CD4-positive, alpha-beta T cell treated with Interleukin-10 for 1 hour (primary cell): ENCODE measurements at places on chromosomes 16 and 17.

GRCh38 chr17:41812381-41813151, at the start of gene FKBP10:
FKBP10 (plus strand) TSS chr17:41813004; CDS start chr17:41813035, 31 bp downstream.
- peak; percentile 50 for DNase-seq

DNA sequence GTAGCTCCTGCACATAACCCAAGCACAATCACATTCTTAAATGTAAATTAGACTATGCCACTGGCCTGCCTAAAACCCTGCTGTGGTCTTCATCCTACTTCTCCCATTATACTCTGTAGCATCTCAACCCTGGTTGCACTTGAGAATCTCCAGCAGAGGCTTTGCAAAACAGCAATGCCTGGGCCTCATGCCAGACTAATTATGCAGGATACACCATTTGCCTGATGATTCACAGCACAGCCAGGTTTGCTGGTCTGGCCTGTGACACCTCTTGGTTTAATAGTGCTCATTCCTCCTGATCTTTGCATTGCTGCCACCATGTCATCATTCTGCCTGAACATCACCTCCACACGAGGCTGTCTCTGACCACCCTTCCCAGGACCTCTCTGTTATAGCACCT, 491.9 kb upstream of the TOM1L1 start:
- no peak for DNase-seq

- DNase-seq, result no peak
Measured at GRCh38 chr16:74450967-74451760, 29.9 kb upstream of the CLEC18B start.

GRCh38 chr17:65813306-65813705, 251.9 kb upstream of the AXIN2 start:
- no peak for DNase-seq

DNA sequence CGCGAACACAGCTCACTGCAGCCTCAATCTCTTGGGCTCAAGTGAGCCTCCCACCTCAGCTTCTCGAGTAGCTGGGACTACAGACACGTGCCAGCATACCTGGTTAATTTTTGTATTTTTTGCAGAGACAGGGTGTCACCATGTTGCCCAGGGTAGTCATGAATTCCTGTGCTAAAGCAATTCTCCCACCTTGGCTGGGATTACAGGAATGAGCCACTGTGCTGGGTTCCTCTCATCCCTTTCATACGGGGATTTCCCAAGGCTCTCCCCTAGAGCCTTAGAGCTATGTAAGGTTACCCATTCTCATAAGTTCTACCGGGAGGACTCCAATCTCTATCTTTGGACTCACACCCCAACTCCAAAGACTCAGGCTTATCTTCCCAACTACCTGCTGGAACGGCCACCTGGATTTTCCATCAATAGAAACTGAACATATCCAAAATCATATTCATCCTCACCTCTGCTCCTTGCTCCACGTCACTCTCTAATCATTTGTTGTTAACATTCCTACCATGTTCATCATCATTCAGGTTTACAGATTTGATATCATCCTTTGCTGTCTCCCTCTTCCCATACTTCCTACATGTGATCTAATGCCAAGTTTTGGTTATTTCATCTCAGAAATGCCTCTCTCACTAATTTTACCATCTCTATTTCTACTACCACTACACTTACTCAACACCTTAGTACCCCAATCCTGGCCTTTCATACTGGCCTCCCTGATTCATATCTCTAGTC, 92.5 kb downstream of the NCOR1 start:
- no peak for DNase-seq

GRCh38 chr16:22705799-22706198, 108.2 kb upstream of the HS3ST2 start:
- no peak for DNase-seq

DNA sequence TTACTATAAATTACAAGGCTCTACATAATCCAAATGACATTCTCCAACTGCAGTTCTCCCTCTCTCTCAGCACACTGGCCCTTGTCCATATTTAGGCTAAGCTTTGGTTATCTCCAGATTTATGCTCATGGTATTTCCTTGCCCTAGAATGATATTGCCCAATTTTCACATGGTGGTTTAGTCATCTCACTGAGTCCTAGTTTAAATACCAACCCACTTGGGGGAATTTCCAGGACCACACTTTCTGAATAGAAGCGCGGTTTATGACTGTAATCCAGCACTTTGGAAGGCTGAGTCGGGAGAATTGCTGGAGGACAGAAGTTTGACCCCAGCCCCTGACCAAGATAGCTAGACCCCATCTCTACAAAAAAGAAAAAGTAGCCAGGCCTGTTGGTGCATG, 280.1 kb upstream of the MON1B start:
- no peak for DNase-seq

GRCh38 chr16:29977063-29977825, 3.6 kb downstream of the TAOK2 start:
- DNase-seq, result no peak

DNA sequence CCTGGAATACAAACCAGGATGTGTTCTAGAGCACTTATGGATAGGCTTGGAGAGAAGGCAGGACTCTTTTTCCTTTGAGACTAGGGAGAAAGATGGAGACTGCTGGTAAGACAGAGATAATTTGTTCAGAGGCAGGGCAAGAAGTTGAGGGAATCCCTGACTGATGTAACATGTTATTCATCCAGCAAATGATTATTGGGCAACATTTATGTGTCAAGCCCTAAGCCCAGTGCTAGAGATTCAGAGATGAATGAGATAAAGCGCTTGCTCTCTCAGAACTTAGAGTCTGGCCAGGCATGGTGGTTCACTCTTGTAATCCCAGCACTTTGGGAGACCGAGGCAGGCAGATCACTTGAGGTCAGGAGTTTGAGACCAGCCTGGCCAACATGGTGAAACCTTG, 47.8 kb upstream of the NUFIP2 start:
- DNase-seq, result no peak

DNA sequence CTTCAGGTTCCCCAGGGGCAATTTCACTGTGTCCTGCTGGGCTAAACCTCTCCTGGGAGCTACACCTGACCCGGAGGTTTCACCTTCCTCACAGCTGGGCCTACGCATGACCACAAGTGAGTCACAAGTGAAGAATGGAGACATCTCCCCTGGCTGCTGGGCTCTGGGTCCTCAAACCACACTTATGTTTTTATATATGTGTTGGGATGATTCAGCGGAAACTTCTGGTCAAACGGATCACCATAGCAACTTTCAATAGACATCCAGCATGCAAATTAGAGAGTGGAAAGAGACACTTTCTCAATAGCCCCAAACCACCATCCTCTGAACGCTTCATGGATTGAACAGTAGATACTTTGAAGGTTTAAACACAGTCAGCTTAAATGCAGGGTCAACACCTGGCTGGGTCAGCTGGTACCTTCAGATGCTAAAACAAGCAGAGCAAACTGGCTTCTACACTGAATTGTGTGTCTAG, 28.0 kb upstream of the MAF start:
- peak; percentile 30 for DNase-seq

DNA sequence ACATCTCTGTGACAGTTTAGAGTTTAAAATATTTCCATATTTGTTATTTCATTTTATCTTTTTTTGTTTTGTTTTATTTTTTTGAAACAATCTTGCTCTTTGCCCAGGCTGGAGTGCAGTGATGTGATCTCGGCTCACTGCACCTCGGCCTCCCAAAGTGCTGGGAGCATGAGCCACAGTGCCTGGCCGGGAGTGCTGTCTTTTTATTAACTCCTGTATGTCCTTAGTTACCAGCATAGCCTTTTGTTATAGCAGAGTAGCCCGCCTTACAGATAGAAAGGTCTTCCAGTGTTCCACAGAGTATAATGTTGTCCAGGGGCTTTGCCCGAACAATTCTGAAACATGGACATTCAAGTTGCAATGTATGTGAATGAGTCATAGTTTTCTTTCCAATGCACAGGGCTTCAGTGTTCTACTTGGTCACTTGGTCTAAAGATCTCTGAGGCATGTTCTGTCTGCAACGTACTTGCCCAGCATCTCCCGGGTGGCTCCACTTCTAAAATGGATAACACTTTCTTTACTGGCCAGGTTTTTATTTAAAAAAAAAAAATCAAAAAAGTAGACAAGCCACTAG, 125.6 kb downstream of the KCNJ18 start:
- DNase-seq, result no peak

DNA sequence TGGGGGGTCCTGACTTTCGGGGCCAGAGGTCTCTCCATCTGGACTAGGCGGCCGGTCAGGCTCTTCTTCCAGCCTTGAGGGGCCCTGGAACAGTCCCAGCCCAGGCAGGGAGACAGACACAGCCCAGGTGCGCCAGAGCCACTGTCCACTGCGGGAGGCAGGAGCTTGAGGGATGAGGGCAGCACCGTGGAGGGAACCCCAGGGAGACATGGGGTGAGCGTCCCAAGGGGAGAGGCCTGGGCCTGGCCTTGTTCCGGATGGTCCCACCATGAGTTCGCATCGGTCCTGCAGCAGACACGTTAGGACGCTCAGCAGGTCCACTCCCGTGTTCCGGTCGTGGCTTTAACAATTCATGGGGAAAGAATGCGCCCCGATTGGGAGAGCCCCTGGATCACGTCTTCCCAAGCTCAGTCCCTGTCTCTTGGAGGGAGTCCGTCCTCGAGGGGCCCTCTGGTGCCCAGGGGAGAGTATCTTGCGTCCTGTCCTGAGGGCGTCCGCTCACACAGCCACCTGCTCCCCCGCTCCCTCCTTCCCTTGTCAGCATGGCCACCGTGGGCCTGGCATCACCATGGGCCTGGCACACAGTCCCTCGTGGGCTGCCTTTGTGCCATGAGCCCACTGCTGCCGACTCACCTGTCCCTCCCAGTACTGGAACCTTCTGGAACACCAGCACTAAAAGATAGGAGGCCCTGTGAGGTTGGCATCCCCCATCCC, 6.7 kb upstream of the NUDT16L1 start:
- DNase-seq, result no peak

DNA sequence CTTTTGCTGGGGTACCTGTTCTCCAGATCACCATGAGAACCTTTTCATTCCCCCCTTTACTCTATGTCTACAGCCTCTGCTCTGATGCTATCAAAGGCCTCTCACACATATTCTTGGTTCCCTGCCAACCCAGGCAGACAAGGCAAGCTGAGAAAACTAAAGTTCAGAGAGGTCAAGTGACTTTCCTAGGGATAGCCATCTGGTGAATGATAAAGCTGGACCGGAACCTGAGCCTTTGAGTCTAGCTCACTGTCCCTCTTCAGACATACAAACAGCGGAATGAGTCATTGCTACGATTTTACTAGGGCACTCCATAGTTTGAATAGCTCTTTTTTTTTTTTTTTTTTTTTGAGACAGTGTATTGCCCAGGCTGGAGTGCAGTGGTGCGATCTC, 73.3 kb downstream of the XYLT1 start:
- DNase-seq, result no peak

GRCh38 chr16:72050769-72051464, 3.4 kb upstream of the HP start:
- DNase-seq, result no peak

GRCh38 chr16:1584926-1585484, 26.9 kb downstream of the IFT140 start:
- no peak for DNase-seq

GRCh38 chr17:60695960-60696359, 18.3 kb downstream of the BCAS3 start:
- no peak for DNase-seq

- peak; percentile 74 for DNase-seq
Measured at GRCh38 chr17:17749921-17750320, 68.7 kb downstream of the RAI1 start.

DNA sequence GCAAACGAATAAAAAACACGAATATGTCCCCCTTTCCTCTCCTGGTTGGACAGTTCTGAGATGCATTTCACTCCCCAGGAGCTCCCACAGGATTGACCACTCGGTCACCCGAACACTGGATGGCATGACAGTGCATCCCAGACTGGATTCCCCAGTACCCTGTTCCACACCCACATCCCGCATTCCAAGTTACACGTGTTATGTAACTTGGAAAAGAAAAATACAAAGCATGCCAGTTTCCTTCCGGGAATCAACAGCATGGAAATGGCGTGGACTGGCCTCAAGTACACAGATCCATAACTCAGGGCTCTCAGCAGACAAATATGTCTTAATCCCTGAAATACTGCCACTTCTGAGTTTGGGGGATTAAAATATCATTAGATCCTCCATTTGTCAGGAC, 12.6 kb upstream of the KLHL36 start:
- no peak for DNase-seq

DNA sequence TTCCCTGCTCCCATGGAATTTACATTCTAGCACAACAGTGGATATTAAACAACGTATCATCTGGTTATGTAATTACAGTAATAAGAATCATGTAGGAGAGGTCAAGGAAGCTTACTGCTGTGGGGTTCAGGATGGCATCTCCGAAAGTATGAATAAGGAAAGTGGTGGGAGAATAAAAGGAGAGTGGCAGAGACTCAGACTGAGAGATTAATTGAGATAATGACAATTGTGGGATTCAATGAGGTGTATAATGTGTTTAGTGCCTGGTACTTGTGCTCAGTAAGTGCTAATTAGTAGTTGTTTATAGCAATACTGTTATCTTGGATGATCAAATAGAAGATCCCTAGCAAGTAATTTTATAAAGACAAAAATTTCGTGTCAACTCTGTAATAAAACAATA, 45.3 kb downstream of the NF1 start:
- DNase-seq, result no peak

GRCh38 chr16:73037331-73037745, 10.6 kb downstream of the ZFHX3 start:
- DNase-seq, result no peak

DNA sequence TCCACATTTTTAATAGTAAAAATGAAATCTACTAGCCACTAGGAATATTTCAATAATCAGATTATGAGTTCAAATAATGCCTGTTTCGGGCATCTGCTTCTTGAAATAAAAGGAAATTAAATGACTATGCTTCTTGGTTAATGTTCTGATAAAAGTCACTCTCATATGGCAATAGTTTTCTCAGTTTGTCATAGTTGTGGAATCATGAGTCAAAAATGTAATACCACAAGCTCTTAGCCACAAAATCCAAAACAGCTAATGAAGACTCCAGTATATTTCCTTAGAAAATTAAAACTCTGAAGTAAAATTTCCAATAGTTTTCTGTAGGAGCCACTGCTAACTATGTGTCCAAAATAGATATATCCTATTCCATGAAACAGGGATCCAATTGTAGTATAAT, 676.3 kb upstream of the CDH8 start:
- DNase-seq, result no peak

- DNase-seq, result no peak
Measured at GRCh38 chr17:80118601-80119270, 17.4 kb downstream of the GAA start.

DNA sequence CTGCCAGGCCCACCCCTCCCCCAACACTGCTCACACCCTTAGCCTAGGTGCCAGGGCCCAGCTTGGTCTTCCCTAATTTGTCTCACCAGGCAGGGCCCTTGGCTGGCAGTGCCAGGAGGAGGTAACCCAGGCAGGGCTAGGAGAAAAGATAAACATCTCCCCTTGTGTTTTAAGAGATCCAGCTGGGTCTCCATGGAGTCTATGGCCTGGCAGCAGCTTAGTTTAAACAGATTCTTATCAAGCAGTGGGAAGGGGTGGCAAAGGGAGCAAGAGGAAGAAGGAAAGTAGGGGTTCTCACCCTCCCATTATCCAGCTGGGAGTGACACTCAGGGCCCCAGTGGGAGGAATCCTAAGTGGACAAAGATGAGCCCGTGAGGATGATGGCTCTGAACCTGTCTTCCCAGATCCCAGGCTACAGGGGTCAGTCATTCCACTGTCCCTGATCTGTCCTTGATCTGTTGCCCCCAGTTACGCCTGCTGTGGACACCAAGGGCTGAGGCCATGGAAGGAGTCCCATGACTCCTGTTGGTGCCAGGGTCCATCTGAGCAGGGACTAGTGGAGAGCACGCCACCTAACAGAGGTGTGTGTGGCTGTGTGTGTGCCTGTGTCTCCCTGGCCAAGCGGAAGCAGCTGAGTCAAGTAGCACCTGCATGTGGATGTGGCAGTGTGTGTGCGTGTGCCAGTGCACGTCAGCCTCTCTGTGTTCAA, 47.4 kb upstream of the MEIOC start:
- DNase-seq, result no peak

GRCh38 chr17:76868669-76869495, 678 bp downstream of the MGAT5B start:
- DNase-seq, result no peak
